Thymus (tissue), 14 donors: ENCODE measurements at places on chromosomes 1 and 21. TPM values are rescaled to one million over a fixed set of nuclear protein-coding genes. Genes with fewer than 3 reads are reported as not detected.

Gene PGBD2
- 8.8 TPM for polyA plus RNA-seq

Gene TIAM1
- 25.8 TPM for polyA plus RNA-seq

Gene AMPD1
- 0.27 TPM for polyA plus RNA-seq

DNA sequence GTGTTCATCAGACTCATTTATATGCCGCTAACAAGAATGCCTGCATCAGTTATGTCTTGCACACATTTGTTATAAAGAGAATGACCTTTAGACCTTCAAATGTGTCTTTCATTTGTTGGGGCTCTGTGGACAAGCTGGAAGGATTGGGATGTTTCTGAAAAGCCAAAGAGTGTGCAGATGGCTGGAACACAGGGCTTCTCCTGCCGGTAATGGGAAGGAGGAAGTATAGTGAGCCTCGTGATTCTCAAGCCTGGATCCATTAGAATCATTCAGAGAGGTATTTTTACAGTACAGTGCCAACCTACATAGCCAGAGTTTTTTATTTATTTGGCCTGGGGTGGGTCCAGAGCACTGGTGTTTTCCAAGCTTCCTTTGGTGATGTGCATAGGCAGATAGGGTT is 40.6 kb upstream of the ATP1A1 start:
- DNase-seq: no peak

DNA sequence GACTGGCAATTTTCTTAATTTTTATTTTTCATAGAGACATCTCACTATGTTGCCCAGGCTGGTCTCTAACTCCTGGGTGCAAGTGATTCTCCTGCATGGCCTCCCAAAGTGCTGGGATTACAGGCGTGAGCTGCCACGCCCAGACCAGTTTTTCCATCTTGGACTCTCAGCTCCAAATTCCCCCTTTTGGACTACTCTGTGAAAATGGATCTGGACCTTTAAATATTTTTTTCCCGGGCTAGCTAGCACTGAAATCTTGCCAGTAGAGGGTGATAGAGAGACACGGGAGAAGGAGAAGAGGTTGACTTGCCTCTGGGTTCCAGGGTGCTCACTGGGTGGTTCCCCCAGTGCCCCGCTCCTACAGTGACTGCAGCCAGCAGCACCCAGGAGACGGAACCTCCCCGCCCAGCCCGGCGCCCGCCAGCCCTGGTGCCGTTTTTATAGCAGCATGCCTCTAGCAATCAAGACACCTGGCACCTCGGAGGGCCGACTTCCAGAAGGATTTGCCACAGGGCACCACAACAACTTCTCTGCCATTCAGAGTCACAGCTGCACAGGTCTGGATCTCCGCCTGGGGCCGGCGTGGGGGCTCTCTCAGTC is 34.7 kb upstream of the SCCPDH start:
- peak; percentile 33 for DNase-seq

- no peak for DNase-seq
These were observed 27.4 kb upstream of the KCNJ15 start for GRCh38 chr21:38229260-38229877.

GRCh38 chr21:41973861-41974751 is 20.3 kb upstream of the C2CD2 start:
- no peak for DNase-seq

DNA sequence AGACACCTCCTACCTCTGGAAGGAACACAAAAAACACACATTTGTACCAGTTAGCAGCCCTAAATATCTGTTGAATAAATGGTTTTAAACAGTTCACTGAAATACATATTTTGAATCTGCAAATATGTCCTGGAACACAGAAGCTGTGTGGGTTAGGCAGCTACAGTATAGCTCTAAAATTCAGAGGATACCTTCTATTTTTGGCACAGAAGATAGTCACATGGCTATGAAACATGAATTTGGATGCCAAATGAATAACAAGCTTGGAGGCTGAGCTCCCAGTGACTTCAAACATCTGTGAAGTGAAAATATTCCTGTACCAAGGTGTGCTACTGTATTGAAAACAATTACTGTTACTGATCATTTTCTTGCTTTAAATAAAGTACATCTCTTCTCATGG is 391.5 kb upstream of the ADGRL2 start:
- DNase-seq: no peak

GRCh38 chr1:56901716-56902115 is 47.1 kb downstream of the C8A start:
- no peak for DNase-seq

DNA sequence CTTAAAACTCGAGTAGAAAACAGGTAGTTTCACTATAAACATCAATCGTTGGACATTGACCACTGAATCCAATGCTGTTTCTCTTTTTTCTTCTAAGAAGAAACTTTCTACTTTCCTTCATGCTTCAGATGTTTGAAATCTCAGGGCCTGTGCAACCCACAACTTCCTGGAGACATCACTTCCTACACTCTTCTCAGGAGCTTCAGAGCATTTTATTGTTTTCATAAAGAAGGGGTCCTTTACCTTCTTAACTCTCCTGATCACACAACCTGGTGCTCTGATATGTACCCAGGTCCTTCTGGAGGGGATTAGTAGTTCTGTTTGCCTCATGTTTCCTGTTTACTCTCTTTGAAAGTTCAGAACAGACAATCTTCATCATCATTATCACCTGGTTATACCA is 113.0 kb upstream of the VAV3 start:
- peak; percentile 53 for DNase-seq

- no peak for DNase-seq
These were observed 5.8 kb downstream of the RAP1GAP start for GRCh38 chr1:21663248-21663950.

GRCh38 chr1:79929356-79929755 is 922.8 kb upstream of the ADGRL4 start:
- no peak for DNase-seq

GRCh38 chr1:187999973-188000372 is 1171.2 kb downstream of the PLA2G4A start:
- no peak for DNase-seq

- DNase-seq: no peak
These were observed 87.4 kb downstream of the CRB1 start for GRCh38 chr1:197355248-197355995.

DNA sequence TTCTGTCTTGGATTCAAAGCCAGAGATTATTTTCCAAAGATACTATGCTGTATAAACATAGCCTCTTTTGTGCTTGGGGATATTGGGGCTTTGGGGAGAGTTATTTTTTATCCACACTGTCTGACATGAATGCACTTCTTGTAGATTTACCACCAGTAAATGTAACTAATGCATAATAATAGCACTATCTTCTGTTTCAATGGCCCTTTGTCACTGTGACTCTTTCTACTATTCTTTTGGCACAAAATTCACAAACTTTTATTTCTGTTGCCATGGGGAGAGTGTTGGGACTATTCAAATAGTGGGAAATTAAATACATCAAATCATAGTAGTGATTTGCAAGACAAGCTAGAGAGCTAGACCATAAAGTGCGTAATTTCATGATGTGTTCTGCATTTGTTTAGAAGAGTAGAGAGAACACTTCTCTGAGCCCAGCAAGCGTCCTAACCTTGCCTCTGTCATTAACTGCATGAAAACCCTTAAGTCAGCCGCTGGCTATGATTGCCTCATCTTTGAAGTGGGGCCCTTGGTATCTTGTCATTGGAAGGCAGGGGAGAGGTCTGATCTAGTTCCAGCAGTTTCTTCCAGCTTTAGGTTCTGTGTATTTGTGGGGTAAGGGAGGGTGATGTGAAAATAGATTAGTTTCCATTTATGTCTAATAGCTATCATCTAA is 154.4 kb downstream of the HHAT start:
- no peak for DNase-seq
